Activated T-cell treated with anti-CD3 and anti-CD28 coated beads, Interleukin-2, amount 50 U/mL, for 24 hours (primary cell): ENCODE measurements at places on chromosomes 5 and 9.
A peak's percentile ranks its signal among the peaks of the same experiment; 100 is the strongest.

DNA sequence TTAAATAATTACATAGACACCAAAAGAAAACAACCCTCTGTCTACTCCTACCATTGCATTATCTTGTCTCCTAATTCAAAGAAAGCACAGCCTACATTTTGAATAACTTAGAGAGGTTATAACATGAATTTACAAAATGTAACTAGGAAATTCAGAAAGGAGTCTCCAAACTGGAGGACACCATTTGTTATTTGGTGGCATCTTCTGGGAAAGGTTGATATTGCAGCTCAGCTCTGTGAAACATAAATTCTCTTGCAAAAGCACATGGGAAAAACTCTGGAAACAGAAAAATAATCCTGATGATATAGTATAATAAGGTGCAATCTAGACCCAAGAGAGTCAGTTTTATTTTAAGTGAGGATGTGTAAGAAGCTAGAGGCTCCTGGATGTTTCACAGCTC is 215.3 kb downstream of the MLLT3 start:
- no peaks in the 10 kb centered on the region for H3K27me3 ChIP-seq
- no peak overlapping the region for H3K4me3 ChIP-seq

GRCh38 chr9:70410368-70410767 is 4.1 kb downstream of the KLF9 start:
- H3K36me3 ChIP-seq, result peaks cover 34% of the 10 kb centered on the region
- H3K4me3 ChIP-seq, result peak overlapping the region; percentile 92
- peak overlapping the region; percentile 99 for H3K27ac ChIP-seq

DNA sequence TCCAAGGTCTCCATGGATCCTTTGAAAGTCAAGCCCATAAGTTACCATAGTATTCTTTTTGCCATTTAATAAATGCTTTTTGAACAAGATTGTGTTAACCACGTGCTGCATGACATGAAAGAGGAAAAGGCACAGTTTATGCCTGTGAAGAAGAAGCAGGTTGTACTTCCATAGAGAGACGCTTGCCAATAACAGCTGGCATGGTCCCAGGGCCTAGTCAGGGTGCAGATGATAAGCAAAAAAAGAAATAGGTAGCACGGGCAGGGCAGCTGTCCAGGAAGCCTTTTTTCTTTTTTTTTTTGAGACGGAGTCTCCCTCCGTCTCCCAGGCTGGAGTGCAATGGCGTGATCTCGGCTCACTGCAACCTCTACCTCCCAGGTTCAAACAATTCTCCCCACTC is 71.8 kb upstream of the CLINT1 start:
- H3K36me3 ChIP-seq, result no peaks in the 10 kb centered on the region
- no peak for DNase-seq
- no peaks in the 10 kb centered on the region for H3K4me1 ChIP-seq
- H3K27ac ChIP-seq, result no peak overlapping the region

DNA sequence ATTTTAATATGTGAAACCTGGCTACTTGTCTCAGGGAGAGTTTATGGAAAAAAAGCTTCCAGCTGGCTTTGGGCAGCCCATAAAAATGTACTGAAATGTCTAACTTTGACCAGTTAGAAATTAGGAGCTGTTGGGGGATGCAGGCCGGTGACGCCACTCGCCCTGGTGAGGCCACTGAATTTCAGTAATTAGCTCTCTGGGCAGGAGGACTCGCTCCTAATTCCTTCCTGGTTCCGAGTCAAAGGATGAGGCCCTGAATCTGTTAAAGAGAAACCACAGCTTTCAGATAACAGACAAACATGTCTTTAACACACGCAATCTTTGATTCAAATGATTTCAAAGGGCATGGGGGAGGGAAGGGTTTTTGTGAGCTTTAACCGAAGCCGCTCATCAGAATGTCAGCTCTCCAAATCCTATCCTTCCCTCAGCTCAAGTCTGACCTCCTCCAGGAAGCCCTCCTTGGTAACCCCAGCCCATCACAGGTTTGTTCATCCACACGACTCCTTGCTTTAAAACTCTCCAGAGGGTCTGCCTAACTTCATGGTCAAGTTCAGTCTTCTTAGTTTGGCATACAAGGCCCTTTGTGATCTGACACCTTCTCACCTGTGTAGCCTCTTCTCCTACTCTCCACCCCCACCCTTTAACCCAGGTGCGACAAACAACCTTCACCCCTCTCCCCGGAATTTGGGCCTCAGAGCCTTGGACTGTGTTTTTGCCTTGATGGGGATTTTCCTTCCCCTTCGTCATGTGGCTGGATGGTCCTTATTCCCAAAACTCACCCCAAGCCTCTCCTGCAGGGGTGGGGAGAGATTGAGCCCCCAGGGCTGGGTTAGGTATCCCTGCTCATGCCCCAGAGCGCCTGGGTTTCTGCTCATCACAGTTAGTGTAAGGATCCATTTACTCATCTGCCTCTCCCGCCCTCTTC is 13.6 kb upstream of the PHF19 start:
- no peaks in the 10 kb centered on the region for H3K27me3 ChIP-seq
- peak overlapping the region; percentile 70 for H3K4me3 ChIP-seq
- peaks cover 87% of the 10 kb centered on the region for H3K4me1 ChIP-seq
- H3K27ac ChIP-seq, result peak overlapping the region; percentile 92
- H3K36me3 ChIP-seq, result peaks cover 5% of the 10 kb centered on the region
- DNase-seq, result peak; percentile 68

GRCh38 chr5:79255786-79256557 is 20.0 kb downstream of the JMY start:
- H3K27me3 ChIP-seq, result no peaks in the 10 kb centered on the region
- no peak overlapping the region for H3K27ac ChIP-seq
- H3K4me3 ChIP-seq, result no peak overlapping the region
- H3K4me1 ChIP-seq, result peaks cover 49% of the 10 kb centered on the region
- DNase-seq, result no peak

- DNase-seq, result peak; percentile 62
- H3K27ac ChIP-seq, result no peak overlapping the region
- H3K36me3 ChIP-seq, result no peaks in the 10 kb centered on the region
- H3K4me3 ChIP-seq, result no peak overlapping the region
Measured at GRCh38 chr9:9942764-9943424, 669.9 kb downstream of the PTPRD start.

GRCh38 chr9:95044731-95045508 is 272.6 kb downstream of the FANCC start:
- H3K36me3 ChIP-seq, result no peaks in the 10 kb centered on the region
- peaks cover 10% of the 10 kb centered on the region for H3K4me1 ChIP-seq
- DNase-seq, result no peak
- H3K4me3 ChIP-seq, result no peak overlapping the region
- H3K27ac ChIP-seq, result no peak overlapping the region

- no peak overlapping the region for H3K27ac ChIP-seq
- no peak for DNase-seq
- no peak overlapping the region for H3K4me3 ChIP-seq
- no peaks in the 10 kb centered on the region for H3K4me1 ChIP-seq
- H3K27me3 ChIP-seq, result no peaks in the 10 kb centered on the region
- H3K36me3 ChIP-seq, result no peaks in the 10 kb centered on the region
Measured at GRCh38 chr5:90921418-90921973, 362.9 kb downstream of the ADGRV1 start.

- no peak for DNase-seq
- H3K4me3 ChIP-seq, result no peak overlapping the region
- H3K36me3 ChIP-seq, result no peaks in the 10 kb centered on the region
- peaks cover 4% of the 10 kb centered on the region for H3K27me3 ChIP-seq
- H3K27ac ChIP-seq, result no peak overlapping the region
Measured at GRCh38 chr5:158699298-158699880, 400.3 kb downstream of the EBF1 start.

DNA sequence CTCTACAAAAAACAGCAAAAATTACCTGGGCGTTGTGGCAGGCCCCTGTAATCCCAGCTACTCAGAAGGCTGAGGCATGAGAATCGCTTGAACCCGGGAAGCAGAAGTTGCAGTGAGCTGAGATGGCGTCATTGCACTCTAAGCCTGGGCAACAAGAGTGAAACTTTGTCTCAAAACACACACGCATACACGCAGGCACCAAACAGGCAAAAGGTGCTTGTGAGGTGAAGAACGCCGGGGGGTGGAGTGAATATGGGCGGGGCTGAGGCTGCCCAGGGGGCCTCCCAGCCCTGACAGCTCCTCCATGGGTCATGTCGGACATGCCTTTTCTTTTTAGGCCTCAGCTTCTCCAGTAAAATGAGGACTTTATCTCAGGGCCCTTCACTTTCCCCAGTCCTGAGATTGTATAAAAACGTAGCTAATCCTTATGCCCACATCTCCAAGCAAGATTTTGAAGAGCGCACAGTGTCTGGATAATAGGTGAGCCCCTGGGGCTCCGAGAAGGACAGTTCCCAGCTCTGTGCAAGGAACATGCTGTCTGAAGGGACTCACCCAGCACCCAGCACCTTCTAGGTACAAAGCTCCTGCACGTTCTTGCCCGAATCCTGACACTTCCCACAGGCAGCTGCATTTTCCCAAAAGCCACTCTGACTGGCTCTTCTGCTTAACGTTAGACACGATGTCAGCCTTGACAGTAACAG is 168.3 kb downstream of the COL23A1 start:
- no peaks in the 10 kb centered on the region for H3K36me3 ChIP-seq
- no peak overlapping the region for H3K4me3 ChIP-seq
- H3K27ac ChIP-seq, result no peak overlapping the region

DNA sequence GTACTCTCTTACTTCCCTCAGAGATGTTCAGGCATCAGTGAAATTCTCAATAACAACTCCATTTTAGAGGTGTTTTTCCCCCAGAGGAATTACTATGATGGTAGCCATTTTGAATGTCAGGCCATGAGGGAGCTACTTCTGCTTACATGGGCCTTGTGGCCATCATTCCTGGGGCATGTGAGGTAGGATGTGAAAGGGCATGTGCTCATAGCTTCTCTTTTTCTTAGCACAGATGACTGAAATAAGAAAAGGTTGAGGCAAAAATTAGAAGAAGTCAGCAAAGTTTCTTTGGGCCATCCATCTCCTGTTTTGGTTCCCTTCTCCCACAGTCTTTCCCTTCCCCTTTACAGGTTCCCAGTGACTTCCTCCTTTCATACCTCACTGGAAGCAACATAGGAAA is 68.8 kb downstream of the FEM1C start:
- peaks cover 5% of the 10 kb centered on the region for H3K4me1 ChIP-seq
- no peak overlapping the region for H3K27ac ChIP-seq
- no peak overlapping the region for H3K4me3 ChIP-seq
- DNase-seq, result no peak
- peaks cover 67% of the 10 kb centered on the region for H3K27me3 ChIP-seq
- H3K36me3 ChIP-seq, result no peaks in the 10 kb centered on the region

- H3K27ac ChIP-seq, result no peak overlapping the region
- no peak for DNase-seq
- H3K4me1 ChIP-seq, result peaks cover 40% of the 10 kb centered on the region
- H3K36me3 ChIP-seq, result no peaks in the 10 kb centered on the region
Measured at GRCh38 chr9:91119142-91119541, 242.6 kb downstream of the AUH start.
